ENCODE measurements at places on chromosomes 2 and 18.
A peak's percentile ranks its signal among the peaks of the same experiment; 100 is the strongest.

DNA sequence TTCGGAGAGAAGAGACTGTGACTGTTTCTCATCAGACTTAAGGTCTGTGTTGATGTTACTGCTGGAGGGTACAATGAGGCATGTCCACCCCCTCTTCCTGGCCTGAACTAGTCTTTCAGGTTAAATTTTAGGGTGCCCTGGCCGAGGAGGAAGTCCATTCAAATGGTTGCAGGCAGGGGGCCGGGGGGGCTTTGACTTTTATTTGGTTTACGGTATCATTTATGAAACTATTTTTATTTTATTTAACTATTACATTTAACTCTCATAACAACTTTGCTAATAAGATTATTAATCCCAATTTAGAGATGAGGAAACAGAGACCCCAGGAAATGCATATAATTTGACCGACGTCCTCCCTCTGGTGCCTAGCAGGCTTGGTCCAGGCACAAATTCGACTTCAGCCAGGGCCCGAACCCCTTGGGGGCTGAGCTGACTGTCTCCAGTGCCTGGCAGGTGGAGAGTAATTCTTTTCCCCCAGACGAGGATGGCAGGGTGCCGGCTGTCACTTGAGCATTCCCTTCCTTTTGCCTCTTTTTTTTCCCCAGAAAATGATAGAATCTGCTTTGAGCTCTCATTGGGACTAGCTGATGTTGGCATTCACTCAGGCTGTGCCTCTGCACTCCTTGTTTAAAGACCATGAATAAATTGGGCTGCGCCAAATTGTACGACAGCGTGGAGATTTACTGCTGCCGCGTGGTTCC is 255.3 kb upstream of the SALL3 start:
- no peak for DNase-seq

- no peak for DNase-seq
These were observed 122.9 kb downstream of the MTCL1 start for GRCh38 chr18:8828300-8828699.

DNA sequence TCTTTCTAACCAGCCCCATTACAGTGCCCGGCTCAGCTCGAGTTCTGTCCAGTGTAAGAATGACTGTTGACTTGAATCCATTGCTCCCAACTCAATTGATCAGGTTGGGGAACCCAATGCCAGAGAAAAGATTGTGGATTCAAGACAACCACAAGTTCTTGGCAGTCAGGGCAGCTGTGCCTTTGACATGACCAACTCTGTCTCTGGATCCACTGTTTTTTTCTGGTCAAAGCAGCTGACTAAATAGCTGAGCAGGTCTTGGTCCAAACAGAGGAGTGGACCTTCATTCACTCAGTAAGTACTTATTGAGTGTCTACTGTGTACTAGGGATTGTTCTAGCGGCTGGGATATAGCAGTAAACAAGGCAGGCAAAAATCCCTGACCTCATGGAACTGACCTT is 6.3 kb upstream of the ATOH8 start:
- no peak for DNase-seq

- DNase-seq = no peak
These were observed 16.7 kb downstream of the IL1R1 start for GRCh38 chr2:102159295-102159694.

- DNase-seq = no peak
These were observed 64.1 kb downstream of the CCDC93 start for GRCh38 chr2:117949806-117950205.

GRCh38 chr2:71815701-71816474 is 331.8 kb downstream of the CYP26B1 start:
- no peak for DNase-seq

- DNase-seq = no peak
These were observed 14.6 kb downstream of the SCLY start for GRCh38 chr2:238075397-238075796.

DNA sequence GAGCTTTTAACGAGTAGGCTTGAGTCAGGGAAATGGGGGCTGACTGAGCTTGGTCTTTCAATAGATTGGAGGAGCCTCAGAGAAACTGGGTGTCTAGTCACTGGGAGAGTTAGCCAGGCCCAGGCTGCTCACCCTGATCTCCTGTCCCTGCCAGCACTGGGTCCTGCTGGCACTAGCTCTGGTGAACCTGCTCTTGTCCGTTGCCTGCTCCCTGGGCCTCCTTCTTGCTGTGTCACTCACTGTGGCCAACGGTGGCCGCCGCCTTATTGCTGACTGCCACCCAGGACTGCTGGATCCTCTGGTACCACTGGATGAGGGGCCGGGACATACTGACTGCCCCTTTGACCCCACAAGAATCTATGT is 720 bp downstream of the KRTCAP3 start:
- no peak for DNase-seq

DNA sequence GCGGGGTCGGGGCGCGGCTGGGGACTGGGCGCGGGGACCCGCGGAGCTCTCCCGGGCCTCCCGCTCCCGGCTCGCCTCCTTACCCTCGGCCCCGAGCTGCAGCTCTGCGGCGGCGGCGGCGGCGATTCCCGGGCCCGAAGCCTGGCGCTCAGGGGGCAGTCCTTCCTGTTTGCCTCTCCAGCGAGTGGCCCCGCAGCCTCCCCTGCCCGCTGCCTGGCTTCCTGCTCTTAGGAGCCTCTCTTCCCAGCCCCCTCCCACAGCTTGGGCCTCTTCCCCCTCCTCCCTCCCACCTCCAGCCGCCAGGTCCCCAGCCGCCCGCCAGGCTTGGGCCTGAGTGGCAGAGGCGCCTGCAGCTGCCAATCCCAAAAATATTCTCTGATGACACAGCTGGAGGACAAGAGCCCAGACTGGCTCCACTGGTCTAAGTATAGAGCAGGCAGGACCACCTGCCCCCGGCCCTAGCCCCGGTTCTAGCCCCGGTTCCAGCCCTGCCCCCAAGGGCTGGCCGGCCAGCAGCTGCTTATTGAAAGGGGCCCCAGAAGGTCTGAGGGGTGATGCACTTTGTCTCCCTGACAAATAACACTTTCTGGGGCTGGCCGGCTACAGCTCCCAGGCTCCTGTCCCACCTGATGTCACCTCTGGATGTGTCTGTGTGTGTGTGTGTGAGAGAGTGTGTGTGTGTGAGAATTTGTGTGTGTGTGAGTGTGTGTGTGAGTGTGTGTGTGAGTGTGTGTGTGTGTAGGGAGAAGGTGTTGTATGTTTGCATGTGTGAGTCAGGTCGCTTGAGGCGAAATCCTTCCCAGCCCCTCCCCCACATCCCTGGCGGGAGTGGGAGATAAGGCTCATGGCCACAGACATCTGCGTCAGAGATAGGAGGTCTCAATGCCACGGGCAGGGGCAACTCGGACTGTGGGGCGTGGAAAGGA is at the start of gene OBSL1:
OBSL1 (minus strand) TSS at position 229 of the 926 bp plus-strand sequence. CDS start 307 bp downstream, outside the sequence.
- peak; percentile 88 for DNase-seq

DNA sequence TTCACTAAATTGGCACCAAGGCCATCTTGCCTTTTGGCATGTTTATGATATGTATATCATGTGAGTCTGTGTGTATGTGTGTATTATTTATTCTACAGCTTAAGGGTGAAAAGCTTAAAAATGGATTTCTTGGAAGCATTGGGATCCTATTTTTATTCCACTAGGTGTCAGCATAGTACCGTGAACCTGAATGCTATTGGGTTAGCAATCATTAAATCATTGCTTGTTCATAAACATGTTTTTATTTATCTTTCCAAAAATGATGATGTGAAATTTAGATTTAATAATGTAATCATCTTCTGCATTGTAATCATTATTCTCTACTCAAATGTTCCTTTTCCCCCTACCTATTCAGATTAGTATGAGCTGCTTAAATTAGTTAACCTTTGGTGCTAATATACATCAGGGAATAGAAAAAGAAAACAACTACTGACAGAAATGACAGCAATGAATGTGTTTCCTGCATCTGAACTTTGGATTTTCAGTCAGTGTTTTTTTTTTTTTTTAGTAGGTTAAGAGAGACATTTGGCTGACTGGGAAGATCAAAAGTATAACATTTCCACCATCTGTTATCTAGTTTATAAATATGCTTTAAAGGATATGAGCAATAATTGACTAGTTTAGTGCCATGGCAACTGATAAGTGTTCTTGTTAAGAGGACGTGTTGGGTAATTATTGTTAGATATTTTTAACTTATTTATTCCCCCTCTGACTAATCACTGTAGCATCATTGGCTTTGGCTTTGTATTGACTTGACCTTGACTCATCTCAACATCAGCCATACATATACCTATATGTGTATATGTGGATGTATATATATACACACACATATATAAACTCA is 14.1 kb upstream of the ZSWIM2 start:
- no peak for DNase-seq

DNA sequence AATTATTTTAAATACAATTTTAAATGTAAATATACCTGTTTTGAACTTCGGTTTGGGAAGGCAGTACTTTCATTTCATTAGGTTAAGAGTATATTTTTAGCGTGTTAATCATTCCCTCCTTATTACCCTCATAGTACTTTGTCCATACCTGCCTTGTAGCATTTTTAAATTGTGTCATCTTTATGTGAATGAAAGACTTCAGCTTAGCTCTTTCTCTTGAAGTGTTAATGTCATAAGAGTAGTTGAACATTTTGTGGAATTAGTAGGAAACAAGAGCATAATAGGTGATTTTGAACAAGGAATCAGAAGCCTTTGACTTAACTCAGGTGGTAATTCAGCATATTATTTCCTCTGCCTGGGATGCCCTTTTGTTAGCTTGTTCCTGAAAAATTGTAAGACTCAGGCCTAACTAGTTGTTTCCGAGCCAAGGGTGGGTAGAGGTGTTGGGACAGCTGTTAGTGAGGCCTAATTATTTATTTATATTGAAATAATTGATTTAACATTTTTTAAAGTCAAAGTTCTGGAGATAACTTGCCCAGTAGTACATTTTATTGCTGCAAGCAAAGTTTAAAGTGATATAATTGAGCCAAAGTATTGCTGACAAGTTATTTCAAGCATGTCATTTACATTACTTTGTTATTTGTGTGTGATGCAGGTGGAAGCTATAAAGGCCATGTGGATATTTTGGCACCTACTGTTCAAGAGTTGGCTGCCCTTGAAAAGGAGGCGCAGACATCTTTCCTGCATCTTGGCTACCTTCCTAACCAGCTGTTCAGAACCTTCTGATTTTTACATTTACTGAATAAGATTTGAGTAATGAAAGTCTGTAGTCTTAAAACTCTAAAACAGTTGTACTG is 38.7 kb downstream of the DDX1 start:
- no peak for DNase-seq

- DNase-seq = no peak
These were observed 26.5 kb downstream of the AQP12B start for GRCh38 chr2:240655931-240656886.

- no peak for DNase-seq
These were observed 252.4 kb downstream of the GRB14 start for GRCh38 chr2:164368896-164369295.

DNA sequence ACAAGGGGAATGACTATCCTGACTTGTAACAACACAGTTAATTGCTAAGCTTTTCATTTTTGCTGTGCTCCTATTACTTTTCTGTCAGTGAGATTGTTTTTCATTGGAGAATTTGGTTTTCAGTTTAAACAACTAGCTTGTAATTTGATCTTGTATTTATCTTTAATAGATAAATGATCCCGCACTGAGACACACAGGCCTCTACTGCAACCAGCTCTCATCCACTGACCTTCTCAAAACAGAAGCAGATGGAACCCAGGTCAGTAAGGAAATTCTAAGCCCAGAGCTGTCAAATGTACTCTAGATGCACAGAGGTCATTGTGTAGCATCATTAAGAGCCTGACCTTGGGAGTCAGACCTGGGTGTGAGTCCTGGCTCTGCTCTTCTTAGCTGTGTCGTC is 30.7 kb downstream of the PTRHD1 start:
- no peak for DNase-seq

DNA sequence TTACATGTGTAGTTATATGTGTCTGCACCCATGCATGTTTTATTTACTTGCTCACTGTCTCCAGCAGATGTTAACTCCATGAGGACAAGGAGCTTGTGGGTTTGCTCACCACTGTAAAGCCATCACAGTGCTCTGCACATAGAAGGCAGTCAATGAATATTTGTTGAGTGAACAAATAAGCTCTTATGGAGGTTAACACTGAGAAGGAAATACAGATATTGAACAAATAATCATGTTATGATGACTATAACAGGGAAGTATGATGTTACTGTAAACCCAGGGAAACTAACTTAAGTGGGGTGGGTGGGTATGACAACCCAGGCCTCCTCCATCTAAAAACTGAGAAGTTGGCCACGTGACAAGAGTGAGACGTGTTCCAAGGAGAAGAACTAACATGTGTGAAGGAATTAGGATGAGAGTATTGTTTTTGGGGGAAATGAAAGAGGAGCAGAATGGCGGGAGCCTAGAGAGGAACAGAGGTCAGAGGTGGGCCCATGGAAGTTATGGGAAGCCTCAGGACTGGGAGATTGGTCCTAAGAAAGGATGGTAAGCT is 6.0 kb upstream of the FAM117B start:
- DNase-seq = no peak

GRCh38 chr2:189952536-189953109 is 109.9 kb downstream of the MSTN start:
- no peak for DNase-seq

GRCh38 chr2:40823478-40823877 is 371.6 kb upstream of the SLC8A1 start:
- no peak for DNase-seq

GRCh38 chr2:38128653-38129052 is 52.7 kb upstream of the CYP1B1 start:
- DNase-seq = no peak

GRCh38 chr2:191302459-191303139 is 57.4 kb downstream of the MYO1B start:
- DNase-seq = no peak

DNA sequence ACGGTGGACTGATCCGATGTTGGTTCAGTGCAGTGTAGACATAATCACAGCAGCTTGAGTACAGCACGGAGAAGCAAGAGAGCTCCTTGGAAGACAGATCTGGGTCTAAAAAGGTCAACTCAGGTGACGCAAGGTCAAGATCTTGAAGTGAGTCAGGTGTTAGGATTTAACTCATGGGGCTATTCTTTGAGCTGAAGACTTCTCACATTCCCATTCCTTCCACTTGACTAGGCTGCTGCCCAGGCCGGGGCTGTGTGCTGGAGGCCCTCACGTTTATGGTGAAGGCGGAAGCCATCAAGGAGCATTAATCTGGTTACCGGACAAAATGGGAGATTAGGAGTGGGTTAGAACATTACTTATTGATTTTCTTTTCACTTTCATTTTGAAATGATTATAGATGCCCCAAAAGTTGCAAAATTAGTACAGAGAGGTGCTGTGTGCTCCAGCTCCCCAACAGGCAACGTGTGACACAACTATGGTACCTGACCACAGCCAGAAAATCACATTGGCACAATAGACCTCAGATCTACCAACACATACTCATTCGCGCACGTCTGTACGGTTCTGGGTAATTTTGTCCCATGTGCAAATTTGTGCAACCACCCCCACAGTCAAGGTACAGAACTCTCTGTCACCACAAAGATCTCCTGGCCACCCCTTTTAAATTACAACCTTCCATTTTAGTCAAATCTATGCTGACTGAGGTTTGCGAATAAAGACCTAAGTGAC is 77.6 kb upstream of the SEC11C start:
- DNase-seq = no peak
